ENCODE measurements at places on chromosomes 12 and 14.

DNA sequence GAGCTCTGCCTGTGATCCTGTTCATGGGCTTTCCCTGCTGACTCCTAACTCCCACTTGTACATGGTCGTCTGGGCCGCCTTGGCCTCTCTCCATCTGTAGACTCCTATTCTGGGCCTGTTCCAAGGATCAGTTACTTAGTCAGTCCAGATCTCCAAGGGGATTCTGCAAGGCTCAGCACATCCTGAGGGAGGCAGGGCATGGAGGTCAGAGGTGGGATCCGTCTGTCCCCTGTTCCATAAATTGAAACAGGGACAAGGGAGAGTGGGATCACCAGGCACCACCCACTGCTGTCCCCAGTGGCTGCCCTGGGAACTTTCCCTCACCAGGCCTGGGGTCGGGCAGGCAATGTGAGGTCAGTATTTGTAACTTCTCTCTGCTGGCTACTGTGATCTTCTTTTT is 43.5 kb downstream of the KCTD10 start:
- no peak for DNase-seq

- no peak for DNase-seq
Observed at GRCh38 chr14:52310541-52310940, 3.6 kb upstream of the PTGER2 start.

GRCh38 chr12:58095002-58095401 is 153.6 kb downstream of the ATP23 start:
- DNase-seq: no peak

DNA sequence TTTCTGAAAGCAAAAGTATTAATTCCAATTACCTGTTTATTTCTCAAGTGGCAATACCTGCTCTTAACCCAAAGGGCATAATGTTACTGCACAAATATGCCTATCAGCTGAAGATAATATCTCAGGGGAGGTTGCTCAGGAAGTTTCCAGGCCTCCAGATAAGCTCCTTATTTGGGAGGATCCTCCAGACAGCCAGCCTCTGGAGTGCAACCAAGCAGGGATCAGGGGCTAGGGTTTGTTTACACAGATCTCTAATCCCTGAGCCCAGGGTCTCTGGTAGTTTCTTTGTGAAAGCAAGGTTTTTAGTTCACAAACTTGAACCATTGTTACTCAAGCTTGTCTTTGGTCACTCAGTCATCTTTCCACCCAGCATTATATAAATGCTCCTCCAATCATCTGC is 124.4 kb downstream of the SLC38A4 start:
- no peak for DNase-seq

DNA sequence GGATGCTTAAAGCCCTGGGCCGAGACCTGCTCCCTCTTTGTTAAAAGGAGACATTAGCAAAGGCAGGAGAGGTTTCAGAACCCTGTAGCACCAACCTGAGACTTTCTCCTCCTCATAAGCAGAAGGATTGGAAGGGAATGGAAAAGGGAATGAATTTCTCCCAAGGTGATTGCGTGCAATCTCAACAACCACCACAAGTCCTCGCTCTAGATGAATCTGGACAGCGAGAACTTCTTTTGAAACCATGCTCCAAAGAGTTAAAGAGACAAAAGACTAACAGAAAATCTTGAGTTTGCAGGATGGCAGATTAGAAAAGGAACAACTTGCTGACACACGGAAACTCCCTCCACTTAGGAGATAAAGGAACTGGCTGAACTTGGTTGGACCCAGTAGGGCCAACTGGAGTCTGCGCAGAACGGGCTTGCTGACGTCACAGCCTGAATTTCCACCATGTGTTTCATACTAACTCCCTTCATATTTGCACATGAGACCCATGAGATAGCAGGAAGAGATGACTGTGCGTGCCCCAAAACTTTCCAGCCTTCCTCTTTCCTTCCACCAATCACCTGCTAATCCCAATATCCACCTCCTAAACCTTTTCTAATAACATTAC is 137.0 kb downstream of the PTPN11 start:
- no peak for DNase-seq

- peak; percentile 78 for DNase-seq
Observed at GRCh38 chr14:35051796-35052195, 5.7 kb downstream of the FAM177A1 start.

DNA sequence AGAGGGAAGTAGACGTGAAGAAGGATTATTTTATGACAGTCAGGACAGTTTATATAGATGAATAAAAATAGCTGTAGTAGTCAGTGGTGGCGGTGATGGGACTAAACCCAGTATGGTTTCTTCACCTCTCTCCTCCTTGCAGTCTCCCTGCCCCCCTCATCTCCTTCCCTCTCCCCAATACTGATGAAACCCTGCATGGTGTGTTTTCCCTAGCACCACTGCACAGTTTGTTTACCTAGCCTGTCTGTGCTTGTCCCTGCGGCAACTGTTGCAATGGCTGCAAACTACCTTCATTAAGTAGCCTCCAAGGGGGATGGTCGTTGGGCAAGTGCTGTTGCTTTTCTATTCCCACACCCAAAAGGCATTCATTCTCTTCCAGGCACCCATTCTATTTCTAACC is 14.7 kb downstream of the PCBP2 start:
- no peak for DNase-seq

GRCh38 chr12:46266382-46266791 is 2.5 kb downstream of the SLC38A1 start:
- peak; percentile 42 for DNase-seq

GRCh38 chr14:47442211-47442610 is 233.2 kb downstream of the MDGA2 start:
- peak; percentile 31 for DNase-seq

DNA sequence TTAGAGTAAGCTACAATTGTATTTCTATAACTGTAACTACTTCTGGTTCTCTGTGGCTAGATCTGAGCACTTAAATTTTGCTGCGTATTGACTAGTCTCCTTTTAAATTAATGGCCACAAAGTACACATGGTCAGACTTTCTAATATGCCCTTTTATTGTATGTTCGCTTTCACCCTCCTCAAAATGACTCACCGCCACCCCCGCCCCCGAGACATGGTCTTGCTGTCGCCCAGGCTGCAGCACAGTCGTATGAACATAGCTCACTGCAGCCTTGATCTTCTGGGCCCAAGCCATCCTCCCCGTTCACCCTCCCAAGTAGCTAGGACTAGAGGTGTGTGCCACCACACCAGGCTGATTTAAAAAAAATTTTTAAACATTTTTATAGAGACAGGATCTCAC is 11.8 kb downstream of the MTERF2 start:
- no peak for DNase-seq

DNA sequence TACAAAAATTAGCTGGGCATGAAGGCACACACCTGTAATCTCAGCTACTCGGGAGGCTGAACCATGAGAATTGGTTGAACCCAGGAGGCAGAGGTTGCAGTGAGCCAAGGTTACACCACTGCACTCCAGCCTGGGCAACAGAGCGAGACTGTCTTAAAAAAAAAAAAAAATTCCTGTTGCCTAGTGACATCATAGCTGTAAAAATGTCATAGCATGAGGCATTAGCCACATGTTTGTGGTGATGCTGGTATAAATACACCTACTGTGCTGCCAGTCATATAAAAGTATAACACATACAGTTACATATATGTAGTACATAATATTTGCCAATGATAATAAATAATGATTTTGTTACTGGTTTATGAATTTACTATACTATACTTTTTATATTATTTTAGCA is 22.2 kb downstream of the SLC41A2 start:
- DNase-seq: no peak

- DNase-seq: no peak
Observed at GRCh38 chr14:101102875-101103274, 199.4 kb upstream of the RTL1 start.

DNA sequence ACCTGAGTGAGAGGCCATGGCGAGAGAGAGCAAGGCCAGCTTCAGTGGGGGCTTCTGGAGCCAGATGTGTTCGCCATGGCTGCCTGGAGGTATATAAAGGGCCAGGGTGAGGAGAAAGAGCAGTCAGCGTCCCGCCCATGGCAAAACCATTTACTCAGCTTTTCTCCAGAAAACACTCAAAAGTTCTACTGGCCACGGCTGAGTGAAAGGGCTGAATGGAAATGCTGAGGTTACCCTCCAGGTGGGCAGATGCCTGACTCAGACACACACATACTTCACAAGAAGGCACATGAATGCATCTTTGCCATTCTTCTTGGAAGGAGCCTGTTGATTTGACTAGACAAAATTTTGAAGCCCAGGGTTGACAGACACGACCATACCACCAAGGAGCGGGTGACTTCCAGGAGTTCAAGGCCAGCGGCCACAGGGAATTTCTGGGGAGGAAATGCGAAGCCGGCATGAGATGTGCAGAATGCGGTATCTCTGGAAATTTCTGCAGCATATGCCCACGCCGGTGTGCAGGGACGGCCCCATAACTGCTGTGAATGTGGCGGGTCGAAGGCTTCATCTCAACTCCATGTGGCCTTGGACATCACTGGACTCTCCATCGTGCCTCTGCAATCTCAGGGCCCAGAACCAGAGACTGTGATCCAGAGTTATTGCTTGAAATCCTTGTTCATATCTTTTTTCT is at the start of gene IL31:
IL31 (minus strand) TSS at position 67 of the 691 bp plus-strand sequence; CDS start at position 18, 49 bp downstream.
- DNase-seq: no peak

- DNase-seq: no peak
Observed at GRCh38 chr12:92362126-92362525, 216.5 kb upstream of the BTG1 start.

GRCh38 chr14:64685371-64686281 is 18.6 kb upstream of the PLEKHG3 start:
- no peak for DNase-seq

DNA sequence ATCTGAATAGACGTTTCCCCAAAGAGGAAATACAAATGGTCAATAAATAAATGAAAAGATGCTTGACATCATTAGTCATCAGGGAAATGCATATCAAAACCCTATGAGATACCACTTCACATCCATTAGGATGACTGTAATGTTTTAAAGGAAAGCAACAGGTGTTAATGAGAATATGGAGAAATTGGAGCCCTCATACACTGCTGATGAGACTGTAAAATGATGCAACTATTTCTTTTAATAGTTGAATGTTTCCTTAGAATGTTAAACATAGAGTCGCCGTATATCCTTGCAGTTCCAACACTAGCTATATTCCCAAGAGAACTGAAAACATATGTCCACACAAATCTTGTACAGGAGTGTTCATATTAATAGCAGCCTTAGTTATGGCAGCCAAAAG is 133.2 kb downstream of the SLC38A4 start:
- DNase-seq: no peak

DNA sequence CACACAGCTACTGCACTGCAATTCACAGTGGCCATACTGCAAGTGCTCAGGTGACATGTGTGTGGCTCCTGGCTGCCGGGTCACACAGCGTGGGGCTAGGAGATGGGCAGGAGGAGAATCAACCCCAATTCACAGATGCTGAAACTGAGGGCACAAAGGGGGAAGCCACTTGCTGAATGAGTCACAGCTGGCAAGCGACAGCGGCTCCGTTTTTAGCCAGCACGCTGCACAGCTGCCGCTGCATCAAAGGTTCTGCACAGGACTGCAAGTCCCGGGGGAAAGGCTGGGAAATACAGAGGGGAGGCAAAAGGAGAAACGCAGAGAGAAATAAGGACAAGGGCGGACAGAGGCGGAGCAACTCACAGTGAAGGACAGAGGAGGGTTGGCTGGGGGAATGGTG is 57.9 kb downstream of the KDM2B start:
- DNase-seq: no peak

DNA sequence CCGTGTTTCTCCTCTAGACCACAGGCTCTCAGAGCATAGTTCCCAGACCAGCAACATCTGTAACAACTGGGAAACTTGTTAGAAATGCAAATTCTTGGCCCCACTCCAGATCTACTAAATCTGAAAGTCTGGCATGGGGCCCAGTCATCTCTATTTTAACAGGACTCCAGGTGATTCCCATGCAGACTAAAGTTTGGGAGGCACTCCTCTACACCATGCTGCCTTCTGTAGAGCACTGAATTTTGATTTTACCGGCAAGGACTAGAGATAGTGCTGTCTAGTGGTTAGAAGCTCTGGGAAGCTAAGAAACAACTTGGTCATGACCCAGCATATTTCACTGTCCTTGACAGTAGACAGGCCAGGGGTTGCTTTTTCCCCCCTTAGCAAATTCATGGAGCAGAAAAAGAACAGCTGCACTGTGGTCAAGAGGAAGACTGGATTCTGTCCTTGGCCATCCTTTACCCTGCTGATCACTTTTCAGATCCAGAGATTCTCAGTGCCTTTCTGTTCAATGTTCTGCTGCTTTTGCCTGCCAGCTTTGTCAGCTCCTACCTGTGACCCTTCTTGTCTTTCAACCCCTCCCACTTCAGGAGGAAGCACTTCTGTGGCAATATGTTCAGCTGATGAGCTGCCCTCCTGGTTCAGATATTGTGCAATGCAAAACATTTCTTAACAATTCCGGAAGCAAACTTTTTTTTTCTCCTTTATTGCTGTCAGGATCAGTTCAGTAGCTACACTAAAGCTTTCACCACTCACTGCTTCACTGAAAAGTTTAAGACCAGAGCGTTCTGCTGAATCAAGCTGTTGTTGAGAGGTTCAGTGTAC is 133.8 kb upstream of the NUDT4 start:
- peak; percentile 51 for DNase-seq

Data from T47D (cell line).